ENCODE measurements at places on chromosomes 13 and 19.

- no peak for DNase-seq
Observed at GRCh38 chr13:94413598-94413944, 65.9 kb downstream of the DCT start.

GRCh38 chr13:32582281-32582680 is 4.0 kb upstream of the PDS5B start:
- DNase-seq = no peak

GRCh38 chr13:84870190-84870589 is 929.0 kb downstream of the SLITRK6 start:
- no peak for DNase-seq

DNA sequence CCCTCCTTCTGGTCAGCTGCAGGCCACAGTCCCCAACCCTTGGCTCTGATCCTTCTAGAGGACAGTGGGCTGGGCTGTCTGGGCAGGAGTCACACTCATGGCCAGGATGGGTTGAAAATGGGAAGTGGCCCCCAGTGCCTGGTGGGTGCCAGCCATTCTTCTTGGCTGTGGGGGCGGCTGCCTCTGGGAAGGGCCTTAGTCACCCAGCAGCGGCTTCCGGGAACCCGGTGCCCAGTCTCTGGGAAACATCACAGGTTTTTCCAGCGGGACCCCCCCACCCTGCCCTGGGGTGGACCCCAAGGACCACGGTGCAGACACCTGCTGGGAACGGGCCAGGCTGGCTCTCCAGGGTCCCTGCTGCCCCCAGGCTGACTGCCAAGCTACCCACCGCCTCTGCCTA is 27.3 kb upstream of the SLC7A10 start:
- no peak for DNase-seq

GRCh38 chr13:46010148-46010547 is 42.4 kb downstream of the ZC3H13 start:
- DNase-seq = no peak

DNA sequence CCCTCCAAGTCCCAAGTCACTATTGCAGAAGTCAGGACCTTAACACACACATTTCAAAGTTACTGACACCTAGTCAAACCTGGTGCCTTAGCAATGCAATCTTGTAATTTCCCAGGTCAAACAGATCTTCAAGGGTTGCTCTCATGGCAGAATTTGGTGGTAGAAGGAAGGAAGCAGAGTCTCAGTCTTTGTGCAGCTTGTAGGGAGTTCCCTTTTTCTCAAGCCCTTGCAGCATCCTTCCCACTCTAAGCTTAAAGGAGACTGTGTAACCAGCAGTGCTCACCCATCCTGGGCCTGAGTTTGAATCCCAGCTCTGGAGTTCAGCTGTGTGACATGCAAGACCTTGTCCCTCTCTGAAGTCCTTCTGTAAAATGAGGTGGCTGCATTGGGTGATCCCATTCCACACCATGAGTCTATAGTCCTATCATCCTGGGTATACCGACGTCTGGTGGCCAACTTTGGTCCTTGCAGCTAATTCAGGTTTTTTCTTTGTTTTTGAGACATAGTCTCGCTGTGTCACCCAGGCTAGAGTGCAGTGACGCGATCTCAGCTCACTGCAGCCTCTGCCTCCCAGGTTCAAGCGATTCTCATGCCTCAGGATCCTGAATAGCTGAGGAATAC is 9.8 kb downstream of the SIGLEC10 start:
- DNase-seq = no peak

GRCh38 chr19:20279516-20279915 is 112.5 kb downstream of the ZNF486 start:
- no peak for DNase-seq

GRCh38 chr13:31105020-31105795 is 56.5 kb downstream of the HSPH1 start:
- DNase-seq = no peak

- no peak for DNase-seq
Observed at GRCh38 chr13:101343128-101343787, 73.0 kb downstream of the NALCN start.

DNA sequence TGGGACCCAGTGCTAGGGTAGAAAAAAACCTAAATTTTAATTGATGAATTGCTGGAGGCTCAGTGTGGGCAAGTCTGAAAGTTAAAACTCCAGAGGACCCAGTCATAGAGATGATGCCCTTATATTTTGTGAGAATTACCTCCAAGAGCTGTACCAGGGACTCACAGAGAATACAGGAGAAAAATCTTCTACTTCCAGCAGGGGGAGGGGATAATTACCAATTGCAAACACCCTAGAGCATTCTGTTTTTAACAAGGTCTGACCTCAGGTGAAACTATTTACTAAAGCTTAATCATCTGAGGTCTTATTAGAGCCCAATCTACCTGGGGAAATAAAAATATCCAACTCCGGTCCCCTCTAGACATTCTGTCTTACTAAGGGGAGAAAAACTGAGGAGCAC is 994.7 kb upstream of the MIR17HG start:
- DNase-seq = no peak

DNA sequence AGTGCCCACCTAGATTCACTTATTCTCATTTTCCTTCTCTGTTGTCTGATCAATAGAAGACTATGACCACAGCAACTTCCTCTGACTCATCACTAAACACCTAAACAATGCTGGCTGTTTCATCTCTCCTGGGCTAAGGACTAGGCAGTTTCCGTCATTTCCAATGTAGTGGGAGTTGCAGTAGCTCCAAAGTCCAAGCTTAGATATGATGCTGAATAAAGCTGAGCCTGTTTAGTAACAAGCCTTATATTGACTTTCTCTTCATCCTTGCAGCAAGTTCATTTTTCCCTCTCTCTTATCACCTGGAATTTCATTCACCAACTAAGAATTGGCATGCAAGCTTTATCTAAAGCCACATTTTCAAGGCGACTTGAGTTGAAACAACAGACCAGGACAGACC is 53.5 kb upstream of the PCDH9 start:
- no peak for DNase-seq

- DNase-seq = no peak
Observed at GRCh38 chr13:110154410-110154933, 152.5 kb downstream of the COL4A1 start.

DNA sequence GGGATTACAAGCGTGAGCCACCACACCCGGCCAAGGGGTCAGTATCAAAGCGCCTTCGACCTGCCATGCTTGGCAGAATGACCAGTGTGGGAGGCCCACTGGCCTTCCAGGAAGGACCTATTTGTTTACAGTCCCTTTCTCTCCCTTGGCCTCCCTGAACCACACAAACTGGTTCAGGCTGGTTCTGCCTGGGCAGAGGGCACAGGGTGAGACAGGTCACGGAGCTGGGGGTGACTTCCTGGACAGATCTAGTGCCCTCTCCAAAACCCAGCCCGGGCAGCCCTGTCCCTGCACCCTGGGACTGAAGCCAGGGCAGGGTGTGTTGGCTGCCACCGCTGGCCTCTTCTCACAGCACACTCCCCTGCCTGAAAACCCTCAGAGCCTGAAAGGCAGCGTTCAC is 11.3 kb downstream of the PLEKHF1 start:
- no peak for DNase-seq

DNA sequence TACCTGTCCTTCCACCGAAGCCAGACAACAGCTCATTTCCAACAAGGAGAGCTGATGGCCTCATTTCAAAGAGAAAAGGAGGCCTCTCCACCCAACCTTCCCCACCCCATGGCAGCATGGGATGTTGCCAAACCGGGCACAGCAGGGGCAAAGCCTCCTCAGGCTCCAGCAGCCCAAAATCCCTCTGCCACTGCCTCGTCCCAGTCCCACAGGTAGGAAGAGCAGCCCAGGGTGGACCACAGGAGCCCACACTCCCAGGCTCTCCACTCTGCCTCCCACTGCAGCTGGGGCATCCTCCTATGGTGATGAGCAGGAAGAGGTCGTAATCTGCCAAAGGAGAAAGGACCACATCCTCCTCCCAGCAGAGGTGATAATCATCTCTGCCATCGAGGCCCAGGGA is 50.9 kb downstream of the PEPD start:
- no peak for DNase-seq

- DNase-seq = no peak
Observed at GRCh38 chr13:21616880-21617279, 12.9 kb upstream of the MICU2 start.

DNA sequence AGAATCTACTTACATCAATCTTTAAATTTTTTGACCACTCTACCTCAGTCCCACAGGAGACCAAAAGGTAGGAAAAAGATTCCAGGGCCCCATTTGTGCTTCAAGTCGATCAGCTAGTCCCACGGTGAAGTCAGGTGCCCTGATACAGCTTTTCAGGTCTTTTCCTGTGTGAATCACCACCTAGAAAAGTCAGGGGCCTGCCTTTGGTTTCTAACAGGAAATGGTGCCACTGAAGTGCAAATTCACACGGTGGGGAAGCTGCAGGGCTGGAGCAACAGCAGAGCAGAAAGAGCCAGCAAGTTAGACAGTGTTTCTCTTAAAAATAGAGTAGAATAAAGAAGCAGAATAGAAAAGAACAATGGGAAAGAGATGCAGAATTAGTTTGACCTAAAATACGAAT is 107.5 kb downstream of the KLF12 start:
- DNase-seq = peak; percentile 60

GRCh38 chr19:52211926-52212571 is 22.2 kb downstream of the PPP2R1A start:
- DNase-seq = no peak

GRCh38 chr13:46552889-46553520 is at the start of gene LRCH1:
TSS of gene LRCH1 (plus strand) at chr13:46553170. CDS start at chr13:46553397, 227 bp downstream.
- peak; percentile 79 for DNase-seq

DNA sequence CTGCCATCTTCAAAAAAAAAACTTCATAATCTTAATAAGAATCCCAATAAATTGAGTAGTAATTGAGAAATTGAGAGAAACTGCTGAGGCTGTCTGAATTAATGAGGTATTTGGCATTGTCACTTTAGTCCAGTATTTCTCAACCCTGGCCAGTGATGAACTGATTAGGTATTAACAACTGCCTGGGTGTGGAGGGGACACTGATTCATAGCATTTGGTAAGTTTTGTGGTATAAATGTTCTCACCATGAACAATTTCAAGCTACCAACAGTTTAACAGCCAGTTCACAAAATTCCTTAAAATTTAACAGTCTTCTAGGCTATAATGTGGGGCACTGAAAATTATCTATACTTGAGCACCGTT is 18.3 kb downstream of the GPC6 start:
- no peak for DNase-seq

- no peak for DNase-seq
Observed at GRCh38 chr13:67841071-67841470, 610.9 kb upstream of the PCDH9 start.

DNA sequence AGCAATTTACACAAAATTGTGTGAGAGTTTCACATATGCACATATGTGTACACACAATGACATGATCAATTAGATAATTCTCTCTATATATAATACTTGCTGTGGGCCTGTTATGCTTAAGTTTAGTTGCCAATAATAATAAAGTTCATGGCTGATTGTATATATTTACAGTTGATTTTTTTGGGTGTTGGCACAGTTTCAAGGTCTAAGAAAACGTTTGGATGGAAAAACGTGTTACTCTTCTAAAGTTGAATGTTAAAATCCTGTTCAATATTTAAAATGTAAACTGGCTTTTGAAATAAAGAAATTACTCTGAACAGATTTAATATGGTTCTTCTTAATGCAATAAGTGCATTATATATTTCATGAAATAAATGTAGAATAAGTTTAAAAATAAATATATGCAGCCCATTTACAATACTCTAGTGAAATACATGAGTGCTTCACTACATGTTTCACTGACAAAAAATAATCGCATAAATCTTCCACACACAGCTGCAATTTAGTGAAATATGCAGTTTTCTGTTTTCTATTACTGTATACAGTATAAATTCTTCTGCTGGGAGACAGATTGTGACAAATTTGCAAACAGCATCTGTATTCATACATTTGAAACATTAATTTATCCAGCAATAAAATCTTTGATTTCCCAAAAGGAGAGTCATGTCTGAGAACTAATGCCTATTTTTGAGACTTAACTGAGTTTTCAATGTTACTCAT is 586.9 kb upstream of the KLHL1 start:
- no peak for DNase-seq

DNA sequence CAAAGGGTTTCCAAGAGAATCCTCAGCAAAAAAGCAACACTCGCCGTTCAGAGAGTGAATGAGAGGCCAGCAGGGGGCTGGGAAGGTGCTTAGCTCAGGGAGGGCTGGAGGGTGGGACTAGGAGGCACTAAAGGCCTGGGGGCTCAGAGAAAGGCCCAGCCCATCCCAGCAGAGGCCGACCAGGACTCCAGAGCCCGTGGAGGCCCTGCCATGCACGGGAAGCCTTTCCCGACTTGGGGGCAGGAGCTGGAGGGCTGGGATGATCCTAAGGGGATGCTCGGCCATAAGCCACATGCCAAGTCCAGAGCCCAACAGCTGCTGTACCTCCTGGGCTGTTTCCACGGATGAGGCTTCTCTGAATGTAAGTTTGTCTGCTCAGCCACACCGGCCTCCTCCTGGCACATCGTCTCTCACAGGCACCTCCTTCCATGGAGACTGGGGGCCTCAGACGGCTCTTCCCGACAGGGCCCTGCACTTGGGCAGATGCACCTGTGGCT is 19.5 kb downstream of the RASA3 start:
- DNase-seq = no peak

GRCh38 chr13:24165746-24166145 is 5.2 kb downstream of the SPATA13 start:
- DNase-seq = no peak

DNA sequence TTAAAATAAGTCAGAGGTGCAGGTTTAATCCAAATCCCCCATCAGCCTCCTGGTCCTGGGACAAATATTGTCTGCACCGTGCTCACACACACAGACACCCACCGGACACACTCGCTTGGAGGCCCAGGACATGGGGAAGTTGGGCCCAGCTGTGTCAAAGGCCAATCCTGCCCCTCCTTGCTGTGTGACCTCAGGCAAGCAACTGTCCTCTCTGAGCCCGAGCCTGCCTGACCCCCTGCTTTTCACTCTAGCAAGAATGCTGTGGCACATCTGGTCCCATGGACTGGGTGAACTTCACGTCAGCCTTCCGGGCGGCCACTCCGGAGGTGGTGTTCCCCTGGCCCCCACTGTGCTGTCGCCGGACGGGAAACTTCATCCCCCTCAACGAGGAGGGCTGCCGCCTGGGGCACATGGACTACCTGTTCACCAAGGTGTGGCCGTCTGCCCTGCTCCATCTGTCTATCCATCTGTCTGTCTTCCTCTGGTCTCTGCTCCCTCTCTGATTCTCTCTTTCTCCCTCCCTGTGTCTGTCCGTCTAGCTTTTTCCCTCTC is 9.3 kb downstream of the UPK1A start:
- no peak for DNase-seq

GRCh38 chr19:51386882-51387520 is 773 bp downstream of the LIM2 start:
- DNase-seq = no peak

- DNase-seq = no peak
Observed at GRCh38 chr13:84400706-84401105, 518.4 kb upstream of the SLITRK1 start.

DNA sequence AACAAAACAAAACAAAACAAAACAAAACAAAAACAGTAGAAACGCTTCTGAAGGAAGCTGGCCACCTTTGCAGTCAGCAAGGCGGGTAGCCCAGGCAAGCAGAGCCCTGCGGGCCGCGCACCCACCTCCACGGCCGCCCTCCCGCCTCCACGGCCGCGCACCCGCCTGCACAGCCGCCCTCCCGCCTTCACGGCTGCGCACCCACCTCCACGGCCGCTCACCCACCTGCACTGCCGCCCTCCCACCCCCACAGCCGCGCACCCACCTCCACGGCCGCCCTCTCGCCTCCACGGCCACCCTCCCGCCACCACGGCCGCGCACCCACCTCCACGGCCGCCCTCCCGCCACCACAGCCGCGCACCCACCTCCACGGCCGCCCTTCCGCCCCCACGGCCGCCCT is 9.0 kb upstream of the TIMM13 start:
- DNase-seq = no peak

GRCh38 chr19:18785179-18786124 is 5.7 kb downstream of the COMP start:
- DNase-seq = peak; percentile 20

Measured in activated gamma-delta T cell treated with anti-CD3 and anti-CD28 coated beads, Interleukin-2, amount 50 U/mL, for 16 hours (primary cell).